ENCODE measurements at places on chromosomes 2 and 18. TPM values are rescaled to one million over a fixed set of nuclear protein-coding genes. Genes with fewer than 3 reads are reported as not detected.

GRCh38 chr2:65876114-65876513 is 443.7 kb upstream of the SPRED2 start:
- no peak for DNase-seq
- H3K36me3 ChIP-seq: no peaks in the 10 kb centered on the region
- peaks cover 2% of the 10 kb centered on the region for H3K27me3 ChIP-seq
- no peaks in the 10 kb centered on the region for H3K4me1 ChIP-seq
- no peak overlapping the region for H3K27ac ChIP-seq
- H3K4me3 ChIP-seq: no peak overlapping the region

Gene ARHGAP25
- total RNA-seq: 73.2 TPM

GRCh38 chr2:152465541-152465940 is 130.6 kb downstream of the FMNL2 start:
- H3K27me3 ChIP-seq: peaks cover 15% of the 10 kb centered on the region
- no peak overlapping the region for H3K27ac ChIP-seq
- H3K36me3 ChIP-seq: no peaks in the 10 kb centered on the region
- no peak for DNase-seq
- H3K4me3 ChIP-seq: no peak overlapping the region

DNA sequence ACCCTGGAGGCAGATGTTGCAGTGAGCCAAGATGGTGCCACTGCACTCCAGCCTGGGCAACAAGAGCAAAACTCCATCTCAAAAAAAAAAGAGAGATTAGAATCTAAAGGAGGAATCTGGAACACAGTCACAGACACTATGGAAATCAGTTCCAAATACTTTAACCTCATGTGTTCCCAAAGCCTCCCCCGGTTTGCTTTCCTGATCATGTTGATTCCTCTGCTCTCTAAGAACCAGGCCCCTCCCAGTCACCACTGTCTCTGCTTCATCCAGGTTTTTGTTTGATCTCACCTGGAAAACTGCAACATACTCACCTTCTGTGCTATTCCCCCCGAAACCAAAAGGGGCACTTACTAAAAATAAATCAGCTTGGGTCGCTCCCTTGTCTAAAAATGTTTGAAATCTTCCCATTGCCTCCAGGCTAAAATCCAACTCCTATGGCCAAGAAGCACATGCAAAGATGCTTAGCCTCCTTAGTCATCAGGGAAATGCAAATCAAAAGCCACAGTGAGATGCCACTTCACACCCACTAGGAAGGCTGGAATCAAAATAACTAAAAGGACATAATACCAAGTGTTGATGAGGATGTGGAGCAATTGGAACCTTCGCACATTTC is 6.2 kb upstream of the NEU2 start:
- no peak overlapping the region for H3K4me3 ChIP-seq
- no peaks in the 10 kb centered on the region for H3K27me3 ChIP-seq

Gene PLGLB2
- 0.54 TPM for total RNA-seq

Gene HADHB
- 73.4 TPM for total RNA-seq

Gene SCYGR4
- not detected for total RNA-seq

DNA sequence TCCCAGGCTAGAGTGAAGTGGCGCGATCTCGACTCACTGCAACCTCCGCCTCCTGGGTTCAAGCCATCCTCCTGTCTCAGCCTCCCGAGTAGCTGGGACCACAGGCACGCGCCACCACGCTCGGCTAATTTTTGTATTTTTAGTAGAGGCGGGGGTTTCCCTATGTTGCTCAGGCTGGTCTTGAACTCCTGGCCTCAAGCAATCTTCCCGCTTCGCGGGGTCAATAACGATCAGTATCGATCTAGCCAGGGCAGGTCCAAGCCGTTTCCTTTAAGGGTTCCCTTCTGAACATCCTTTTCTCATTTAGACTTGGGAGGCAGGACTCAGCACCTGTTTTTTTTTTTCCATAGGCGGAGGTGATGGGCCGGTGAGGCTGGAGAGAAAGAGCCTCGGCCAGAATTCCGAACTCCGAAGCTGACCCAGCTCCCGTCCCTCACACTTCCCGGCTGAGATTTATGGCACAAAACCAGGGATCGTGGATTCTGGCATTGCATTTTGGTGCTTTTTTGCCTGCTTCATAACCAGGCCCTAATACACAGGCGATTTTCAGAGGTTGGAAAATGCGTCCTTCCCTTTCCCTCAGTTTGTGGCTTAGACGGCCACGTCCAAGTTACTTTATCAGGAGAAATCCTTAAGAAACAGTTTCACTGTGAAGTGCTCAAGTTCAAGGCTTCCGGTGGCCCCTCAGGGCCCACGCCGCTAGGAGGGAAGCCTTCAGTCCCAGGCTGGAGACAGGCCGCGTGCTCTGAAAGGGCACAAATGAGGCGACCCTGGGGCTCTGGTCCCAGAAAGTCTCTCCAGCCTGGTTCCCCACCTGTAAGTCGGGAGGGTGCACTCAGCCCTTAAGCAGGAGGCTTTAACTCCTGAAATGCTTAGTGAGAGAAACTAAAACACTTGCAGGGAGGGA is 998 bp upstream of the SLC66A3 start:
- H3K27ac ChIP-seq: peak overlapping the region; percentile 83
- H3K27me3 ChIP-seq: no peaks in the 10 kb centered on the region
- DNase-seq: peak; percentile 52
- no peaks in the 10 kb centered on the region for H3K36me3 ChIP-seq

GRCh38 chr2:11023326-11024258 is 111.9 kb downstream of the KCNF1 start:
- H3K27me3 ChIP-seq: peaks cover 3% of the 10 kb centered on the region
- no peaks in the 10 kb centered on the region for H3K4me1 ChIP-seq
- H3K4me3 ChIP-seq: no peak overlapping the region
- no peaks in the 10 kb centered on the region for H3K36me3 ChIP-seq
- H3K27ac ChIP-seq: no peak overlapping the region
- DNase-seq: no peak

DNA sequence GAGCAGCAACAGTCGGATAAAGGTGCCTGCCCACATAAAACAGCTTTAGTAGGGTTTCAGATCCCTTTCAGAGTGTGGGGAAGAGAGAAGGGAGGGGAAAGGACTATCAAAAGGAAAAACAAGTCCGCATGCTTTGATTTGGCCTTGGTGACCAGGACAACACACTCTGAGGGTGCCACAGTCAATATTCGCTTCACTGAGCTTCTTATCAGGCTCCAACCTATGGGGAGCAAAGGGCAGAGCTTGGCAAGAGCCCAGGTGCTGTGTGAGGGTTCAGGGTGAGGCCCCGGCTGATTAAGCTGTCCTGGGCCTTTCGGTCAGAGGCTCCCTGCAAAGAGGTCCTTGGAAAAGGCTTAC is 237.4 kb upstream of the SMAD2 start:
- peaks cover 5% of the 10 kb centered on the region for H3K4me1 ChIP-seq
- H3K27ac ChIP-seq: no peak overlapping the region
- H3K27me3 ChIP-seq: peaks cover 2% of the 10 kb centered on the region
- DNase-seq: no peak
- no peaks in the 10 kb centered on the region for H3K36me3 ChIP-seq
